Activated CD8-positive, alpha-beta memory T cell treated with anti-CD3 and anti-CD28 coated beads for 48 hours (primary cell): ENCODE measurements at places on chromosomes 7 and 10.

- no peak for DNase-seq
Measured at GRCh38 chr7:100141555-100141949, 7.2 kb upstream of the LAMTOR4 start.

- no peak for DNase-seq
Measured at GRCh38 chr7:52586704-52587103, 448.7 kb upstream of the POM121L12 start.

- no peak for DNase-seq
Measured at GRCh38 chr10:69269761-69270160, 8.5 kb upstream of the HK1 start.

DNA sequence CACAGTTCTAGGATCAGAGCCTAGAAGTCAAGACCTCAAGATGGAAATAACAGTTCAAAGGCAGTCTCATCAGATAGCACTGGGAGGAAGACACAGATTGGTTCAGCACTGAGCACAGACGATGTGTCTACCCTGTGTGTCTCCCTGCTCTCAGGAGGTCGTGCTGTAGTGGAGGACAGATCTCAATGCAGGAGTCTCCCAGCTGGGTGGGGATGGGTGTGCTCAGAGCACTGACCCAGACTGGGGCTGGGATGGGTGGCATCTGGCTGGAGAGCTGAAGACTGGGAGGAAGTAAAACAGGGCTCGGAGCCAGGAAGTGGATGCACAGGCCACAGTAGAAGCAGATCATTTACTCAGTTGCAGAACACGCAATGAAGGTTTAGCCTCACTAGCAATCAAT, 69.5 kb upstream of the GDF10 start:
- no peak for DNase-seq

GRCh38 chr10:31836569-31837406, 91.8 kb downstream of the ARHGAP12 start:
- no peak for DNase-seq

DNA sequence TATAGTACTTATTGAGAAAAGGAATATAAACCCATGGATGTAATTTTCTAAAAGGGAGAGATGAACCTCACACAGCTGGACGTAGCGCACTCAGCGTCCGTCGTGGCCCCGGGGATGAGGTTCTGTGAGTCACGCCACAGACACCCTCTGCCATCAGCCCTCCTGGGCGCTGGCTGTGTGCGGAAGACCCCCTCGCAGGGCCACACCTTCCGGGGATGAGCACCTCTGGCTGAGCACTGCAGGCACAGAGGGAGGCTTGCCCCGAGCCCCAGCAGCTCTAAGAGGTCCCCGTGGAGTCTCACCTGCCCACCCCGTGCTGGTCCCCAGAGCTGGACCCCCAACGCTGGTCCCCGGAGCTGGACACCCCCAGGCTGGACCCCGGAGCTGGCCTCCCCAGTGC, 215.8 kb downstream of the PTPRN2 start:
- no peak for DNase-seq

DNA sequence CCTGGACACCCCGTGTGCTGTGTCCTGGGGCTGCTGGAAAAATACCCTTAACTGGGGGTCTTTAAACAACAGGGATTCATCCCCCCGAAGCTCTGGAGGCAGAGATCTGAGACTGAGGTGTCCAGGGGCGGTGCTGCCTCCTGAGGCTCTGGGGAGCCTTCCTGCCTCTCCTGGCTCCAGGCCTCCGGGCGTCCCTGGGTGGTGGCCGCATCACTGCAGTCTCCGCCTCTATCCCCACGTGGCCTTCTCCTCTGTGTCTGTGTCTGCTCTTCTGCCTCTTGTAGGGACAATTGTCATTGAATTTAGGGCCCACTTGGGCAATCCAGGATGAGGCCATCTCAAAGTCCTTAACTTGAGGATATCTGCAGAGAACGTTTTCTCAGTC, 216.6 kb downstream of the WDR37 start:
- no peak for DNase-seq

DNA sequence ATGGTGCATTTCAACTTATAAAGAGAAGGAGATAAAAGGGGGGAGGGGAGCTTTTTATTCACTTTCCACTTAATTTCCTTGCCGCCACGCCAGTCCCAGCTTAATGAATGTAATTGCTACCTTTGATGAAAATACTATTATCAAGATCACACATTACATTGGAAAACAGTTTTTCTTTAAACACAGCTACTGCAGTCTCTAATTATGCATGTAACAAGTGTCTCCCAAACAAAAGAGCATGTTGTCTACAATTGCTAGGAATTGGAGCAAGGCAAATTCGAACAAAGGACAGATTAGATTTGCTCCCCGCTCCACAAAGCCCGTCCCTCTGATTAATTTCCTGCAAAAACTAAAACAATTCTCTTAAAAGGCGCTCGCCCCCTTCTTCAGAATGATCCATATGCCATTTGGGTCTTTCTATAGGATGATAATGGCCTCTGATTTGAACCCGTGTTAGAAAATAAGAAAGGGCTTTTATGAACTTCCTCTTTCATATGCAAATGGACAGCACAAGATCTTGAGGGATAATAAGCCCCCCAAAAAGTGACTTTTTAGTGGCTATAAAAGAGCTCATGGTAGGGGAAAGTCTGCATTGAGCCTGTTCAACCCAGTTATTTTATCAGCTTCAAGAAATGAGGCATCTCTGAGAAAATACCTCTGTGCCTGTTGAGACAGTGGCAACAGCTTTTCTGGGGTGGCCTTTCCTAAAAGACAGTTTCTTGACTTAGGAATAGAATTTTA, 60.6 kb downstream of the ACADSB start:
- DNase-seq = no peak

DNA sequence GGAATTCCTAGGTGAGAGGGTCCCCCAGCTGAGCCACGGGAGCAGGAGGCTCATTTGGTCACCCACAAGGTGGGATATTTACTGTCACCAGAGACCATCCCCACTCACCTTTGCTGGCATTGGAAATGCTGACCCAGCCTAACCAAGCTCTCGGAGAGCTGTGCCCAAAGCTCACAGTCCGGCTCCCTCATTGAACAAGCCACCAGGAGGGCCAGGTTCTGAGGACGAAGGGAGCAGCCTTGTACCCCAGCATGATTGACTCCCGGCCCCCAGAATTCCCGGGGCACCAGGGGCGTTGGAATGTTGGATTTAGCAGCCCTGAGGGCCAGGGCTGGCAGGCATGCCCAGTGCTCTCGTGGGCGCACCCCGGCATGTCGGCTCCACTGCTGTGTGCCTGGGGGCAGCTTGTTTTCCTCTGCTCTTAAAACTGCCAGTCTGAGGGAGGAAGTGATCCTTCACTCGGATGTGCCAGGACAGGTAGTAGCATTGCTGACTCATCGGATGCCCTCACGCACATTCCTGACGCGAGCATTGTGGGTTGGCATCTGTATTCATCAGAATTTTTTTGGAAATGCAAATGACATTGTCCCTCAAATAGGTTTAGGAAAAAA, 23.3 kb downstream of the CLIP2 start:
- no peak for DNase-seq

DNA sequence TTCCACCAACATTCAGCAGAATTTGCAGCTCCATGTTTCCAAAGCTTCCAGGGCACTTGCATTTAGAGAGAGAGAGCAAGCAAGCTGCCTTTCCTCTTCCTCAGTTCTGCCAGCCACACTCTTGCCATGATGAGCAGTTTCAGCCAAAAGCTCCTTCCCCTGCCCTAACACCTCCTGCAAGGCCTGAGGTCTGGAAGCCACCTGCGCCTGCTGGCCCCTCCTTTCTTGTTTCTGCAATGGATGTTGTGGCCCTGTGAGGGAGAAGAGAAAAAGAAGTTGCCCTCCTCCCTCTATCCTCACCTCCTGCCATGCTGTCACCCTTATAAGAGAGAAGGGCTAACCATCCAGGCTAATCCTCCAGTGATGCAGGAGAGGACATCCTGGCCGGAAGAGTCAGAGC, 48.7 kb downstream of the IKZF1 start:
- no peak for DNase-seq

- DNase-seq = peak; percentile 6
Measured at GRCh38 chr10:80599424-80599847, 61.7 kb downstream of the SH2D4B start.

DNA sequence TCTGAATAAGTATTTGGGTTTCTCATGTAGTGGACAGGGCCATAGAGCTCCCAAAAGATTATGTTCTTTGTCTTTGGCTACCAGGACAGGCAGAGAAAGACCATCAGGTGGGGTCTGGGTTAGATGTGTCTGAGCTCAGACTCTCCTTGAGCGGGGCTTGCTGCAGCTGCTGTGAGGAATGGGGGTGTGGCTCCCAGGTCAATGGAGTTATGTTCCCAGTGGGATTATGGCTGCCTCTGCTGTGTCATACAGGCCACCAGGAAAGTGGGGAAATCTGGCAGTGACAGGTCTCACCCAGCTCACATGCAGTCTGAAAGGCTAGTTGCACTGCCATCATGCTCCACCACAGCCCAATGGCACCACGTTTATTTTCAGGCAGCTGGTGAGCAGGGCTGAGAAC, 97.0 kb upstream of the FERD3L start:
- no peak for DNase-seq

DNA sequence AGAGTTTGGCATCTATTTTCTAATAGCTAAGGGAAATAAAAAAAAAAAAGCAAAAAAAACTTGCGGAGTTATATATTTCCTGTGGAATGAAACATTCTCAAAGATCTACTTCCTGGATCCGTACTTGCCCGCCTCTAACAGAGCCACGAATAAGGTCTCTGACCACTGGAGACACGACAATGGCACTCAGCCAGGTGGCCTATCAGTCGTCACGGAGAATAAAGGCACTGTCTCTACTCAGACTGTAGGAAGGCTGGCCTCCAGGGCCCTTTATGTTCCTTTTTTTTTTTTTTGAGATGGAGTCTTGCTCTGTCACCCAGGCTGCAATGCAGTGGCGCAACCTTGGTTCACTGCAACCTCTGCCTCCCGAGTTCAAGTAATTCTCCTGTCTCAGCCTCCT, 58.7 kb downstream of the RGS10 start:
- no peak for DNase-seq

GRCh38 chr10:7492660-7493046, 81.8 kb upstream of the SFMBT2 start:
- DNase-seq = no peak

GRCh38 chr10:64636461-64636860, 1115.3 kb downstream of the REEP3 start:
- DNase-seq = no peak

DNA sequence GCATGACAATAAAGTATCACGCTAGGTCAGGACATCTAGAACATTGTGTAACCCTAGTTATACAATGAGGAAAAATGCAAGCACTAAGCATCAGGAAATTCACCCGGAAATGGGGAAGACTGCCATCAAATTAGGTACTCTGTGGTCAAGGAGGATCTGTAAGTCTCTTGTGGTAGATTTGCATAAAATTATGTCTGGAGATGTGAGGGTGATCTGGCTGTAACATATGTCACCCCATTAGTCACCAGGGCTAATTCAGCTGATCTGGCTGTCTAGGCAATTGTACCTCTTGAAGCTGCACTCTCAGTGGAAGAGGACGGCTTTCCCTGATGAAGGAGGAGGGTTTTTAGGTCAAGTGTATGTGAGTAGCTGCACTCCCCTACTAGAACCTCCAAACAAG, 14.8 kb downstream of the AKR1D1 start:
- no peak for DNase-seq

GRCh38 chr10:120819366-120819765, 31.8 kb upstream of the WDR11 start:
- no peak for DNase-seq

DNA sequence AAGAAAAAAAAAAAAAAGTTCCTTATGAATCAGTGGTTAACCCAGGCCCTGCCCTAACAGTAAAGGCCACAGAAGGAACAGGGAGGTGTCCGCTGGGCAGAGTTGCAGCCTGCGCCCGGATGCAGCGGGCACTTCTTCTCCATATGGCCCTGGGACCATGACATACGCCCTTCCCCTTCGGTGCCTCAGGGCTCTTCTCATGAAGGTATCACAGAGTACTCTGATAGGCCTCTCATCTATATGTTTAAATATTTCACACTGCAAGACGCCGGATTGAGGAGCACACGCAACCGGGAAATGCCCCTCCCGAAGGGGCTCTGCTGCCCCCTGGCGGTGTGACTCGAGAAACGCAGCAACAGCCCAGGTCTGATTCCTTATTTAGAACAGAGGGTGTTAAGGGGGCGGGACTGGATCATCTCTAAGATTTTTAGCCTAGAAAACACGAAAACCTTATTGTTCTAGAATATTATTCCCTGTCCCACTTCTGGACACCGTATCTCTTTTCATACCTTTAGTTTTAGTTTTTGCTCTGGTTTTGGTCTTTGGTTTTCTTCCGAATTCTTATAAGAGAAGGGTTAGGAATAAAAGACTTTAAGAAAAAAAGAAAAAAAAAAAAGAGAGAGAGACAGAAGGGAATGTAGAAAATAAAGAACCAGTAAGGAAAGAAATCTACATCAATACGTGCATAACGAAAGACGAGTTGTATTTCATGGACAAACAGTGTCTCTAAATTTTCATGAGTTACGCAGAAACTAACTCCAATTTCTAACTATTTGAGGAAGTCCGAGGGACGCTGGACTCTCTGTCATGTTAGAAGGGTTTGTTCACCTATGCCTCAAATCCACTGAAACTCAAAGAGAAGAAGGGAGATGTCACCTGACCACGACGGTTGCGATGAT, 12.0 kb downstream of the DAGLB start:
- DNase-seq = peak; percentile 83

DNA sequence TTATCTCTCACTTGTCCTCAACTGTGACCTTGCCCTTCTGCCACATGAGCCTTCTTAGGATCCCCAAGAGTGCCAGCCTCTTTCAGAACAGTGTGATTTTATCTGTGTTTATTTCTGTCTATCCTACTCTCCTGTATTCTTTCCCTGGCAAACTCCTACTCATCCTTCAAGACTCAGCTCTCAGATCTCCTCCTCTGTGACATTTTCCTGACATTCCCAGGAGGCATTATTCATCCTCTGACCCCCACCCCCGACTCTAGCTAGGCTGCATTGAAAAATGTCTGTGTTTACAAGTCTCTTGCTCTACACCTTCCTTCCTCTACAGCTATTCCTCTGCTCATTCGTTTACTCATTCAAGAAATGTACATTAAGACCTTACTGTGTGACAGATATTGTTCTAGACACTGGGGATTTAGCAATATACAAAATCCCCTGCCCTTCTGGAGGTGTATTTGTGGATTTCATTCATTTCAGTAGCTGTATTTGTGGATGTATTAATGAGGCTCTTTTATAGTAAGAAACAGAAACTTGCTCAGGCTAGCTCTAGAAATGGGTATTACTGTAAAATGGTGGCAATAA, 61.4 kb upstream of the COMTD1 start:
- DNase-seq = no peak

- no peak for DNase-seq
Measured at GRCh38 chr10:128070161-128070560, 56.1 kb downstream of the MKI67 start.

DNA sequence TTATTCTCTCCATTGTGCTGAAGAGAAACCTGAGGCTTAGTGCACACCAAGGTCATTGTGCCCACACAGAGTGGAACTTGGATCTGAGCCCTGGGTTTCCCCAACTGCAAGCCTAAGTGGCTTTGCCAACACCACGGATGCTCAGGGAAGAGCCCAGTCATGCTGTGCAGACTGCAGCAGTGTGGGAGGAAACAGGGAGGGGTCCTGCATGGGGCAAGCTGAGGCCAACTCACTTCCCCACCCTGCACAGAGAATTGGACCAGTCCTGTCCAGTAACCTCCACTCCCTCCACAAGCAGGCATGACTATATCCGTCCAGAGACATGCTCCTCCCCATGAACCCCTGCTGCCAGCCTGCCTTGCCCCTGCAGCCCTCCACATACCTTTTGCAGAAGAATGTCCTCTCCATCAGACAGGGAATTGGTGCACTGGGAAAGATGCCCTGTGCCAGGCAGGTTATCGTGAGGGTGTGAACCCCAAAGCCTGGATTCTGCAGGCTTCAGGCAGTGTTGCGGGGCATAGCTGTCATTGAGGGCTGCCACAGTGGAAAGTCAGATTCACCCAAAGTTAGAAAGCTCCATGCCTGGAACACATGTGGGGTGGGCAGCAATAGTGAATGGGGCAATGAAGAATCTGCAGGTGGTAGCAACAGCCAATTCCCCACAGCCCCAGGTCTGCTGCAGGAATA, 44.9 kb downstream of the DRGX start:
- no peak for DNase-seq
